Hematopoietic multipotent progenitor cell treated with erythropoietin and hydrocortisone succinate and interleukin-3 and kit ligand, for 8 days (in vitro differentiated cells): ENCODE measurements at places on chromosomes 12 and 14.

GRCh38 chr12:88219861-88220260 is 77.8 kb downstream of the TMTC3 start:
- DNase-seq = no peak

- DNase-seq = no peak
Observed at GRCh38 chr14:87492561-87492960, 500.4 kb downstream of the GALC start.

DNA sequence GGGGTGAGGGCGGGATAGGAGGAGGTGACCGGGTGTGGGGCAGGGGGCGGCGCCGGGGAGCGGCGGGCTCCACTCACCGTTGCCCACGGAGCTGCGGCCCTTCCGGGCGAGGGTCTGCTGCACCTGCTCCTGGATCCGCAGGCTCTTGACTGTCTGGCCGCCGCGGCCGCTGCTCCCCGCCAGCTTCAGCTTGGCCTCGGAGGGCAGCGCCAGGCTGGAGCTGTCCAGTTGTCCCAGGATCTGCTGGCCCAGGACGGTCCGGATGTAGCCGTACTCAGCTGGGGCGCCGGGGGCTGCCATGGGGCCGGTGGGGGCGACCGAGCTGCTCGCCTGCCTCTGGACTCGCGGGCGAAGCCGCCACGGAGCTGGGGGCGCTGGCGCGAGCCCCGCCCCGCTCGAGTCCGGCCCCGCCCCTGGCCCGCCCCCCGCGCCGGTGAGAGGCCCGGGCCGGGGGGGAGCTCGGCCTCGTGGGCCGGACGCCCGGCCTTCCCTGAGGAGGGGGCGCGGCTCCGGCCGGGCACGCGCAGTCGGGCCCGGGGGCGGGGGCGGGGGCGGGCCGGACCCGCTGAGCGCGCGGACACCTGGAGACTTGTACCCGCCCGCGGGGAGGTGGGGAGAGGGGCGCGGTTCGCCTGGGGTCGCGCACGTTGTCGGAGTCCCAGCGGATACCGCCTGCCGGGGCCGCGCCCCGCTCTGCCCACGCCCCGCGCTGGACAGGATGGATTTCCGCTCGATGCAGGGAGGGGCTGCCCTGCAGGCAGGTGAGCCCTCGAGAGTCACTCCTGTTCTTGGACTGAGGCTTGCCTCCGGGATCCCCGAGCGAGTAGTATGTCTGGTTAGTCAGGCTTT is at the start of gene PKP2:
TSS of gene PKP2 (minus strand) at position 346 of the 849 bp plus-strand sequence. CDS start at position 300, 46 bp downstream.
- no peak for DNase-seq

GRCh38 chr14:23436327-23437132 is 1.1 kb upstream of the MYH7 start:
- DNase-seq = no peak

DNA sequence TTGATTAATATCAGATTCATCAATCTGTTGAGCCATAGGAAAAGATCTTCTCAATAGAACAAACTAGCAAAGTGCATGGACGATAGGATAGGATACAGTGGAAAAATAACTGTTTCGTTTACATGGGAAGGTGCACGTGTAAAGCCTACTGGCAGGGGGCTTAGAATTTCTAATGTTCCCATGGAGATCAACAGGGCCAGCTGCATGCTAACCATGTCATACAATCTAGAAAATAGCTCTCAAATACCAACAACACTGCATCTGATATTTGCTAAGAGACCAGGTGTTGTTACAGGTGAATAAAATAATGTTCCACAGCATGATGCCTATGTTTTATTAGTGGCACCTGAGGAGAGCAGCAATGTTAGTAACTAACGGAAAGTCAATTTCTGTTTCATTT is 72.5 kb downstream of the ACSS3 start:
- DNase-seq = no peak

DNA sequence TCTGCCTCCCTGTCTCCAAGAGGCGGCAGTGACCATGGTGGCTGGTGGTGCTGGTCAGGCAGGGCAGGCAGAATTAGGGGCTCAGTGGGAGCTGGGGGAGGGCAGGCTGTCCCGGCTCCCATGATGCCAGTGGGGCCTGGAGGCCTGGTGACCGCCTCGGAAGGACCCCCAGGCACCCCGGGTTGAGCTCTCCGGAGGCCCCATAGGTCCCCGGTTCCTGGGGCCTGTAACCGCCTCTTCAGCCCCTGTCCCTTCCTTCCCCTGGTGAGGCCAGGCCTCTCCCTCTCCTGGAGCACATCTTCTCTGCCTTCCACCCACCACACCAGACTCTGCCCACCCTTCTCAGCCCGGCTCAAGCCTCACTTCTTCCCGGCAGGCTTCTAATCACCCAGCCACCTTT is 117.7 kb upstream of the GSC start:
- DNase-seq = no peak

DNA sequence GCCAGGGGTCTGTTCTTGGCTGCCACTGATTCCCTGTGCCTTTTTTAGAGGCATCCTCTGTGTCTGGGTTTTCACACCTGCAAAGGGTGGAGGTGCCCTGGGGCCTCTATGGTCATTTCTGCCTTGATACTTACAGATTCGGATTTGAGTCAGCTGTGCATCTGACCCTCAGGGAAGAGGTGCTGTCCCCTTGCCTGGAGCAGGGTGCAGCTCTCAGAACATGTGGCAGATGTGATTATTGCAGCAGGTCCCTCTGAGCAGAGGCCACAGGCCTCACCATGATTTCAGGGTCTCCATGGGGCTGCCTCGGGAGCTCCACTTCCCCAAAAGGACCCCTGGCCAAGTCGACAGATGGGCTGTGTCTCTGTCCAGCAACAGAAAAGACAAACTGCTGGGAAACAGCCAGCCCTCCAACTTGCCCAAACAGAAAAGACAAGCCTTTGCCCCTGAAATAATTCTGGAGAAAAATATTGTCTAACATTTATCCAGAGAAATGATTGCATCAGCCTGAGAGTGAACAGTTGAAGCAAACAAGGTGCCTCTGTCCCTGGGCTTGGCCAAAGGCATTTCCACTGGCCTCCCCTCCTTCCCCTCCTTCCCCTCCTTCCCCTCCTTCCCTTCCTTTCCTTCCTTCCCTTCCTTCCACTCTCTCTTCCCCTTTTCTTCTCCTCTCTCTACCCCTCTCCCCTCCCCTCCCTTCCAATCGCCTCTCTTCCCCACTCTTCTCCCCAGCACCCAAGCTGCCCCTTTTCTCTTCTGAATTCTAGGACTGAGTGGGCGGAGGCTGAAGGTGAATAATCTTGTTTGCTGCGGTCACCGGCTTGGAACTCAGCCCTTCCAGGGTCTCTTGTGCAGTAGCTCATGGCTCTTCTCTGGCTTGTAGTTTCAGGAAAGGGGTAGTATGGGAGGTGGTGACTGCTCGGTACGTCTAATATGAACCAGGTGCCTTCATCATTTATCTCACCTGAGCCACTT is 676 bp downstream of the SERPINA3 start:
- no peak for DNase-seq

DNA sequence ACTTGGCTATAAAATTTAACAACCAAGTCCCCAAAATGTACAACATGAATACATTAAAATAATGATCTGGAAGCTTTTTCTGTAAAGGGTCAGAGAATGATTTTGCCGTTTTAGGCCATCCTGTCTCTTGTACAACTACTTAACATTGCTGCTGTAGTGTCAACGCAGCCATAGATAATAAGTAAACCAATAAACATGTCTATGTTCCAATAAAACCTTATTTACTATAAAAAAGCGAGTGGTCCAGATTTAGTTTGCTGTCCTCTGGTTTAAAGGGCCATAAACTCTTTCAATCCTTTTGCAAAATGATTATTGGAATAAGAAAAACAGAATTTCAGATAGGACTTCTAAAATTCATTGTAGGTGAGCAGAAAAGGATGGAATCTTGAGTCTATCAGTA is 29.2 kb downstream of the SBNO1 start:
- no peak for DNase-seq

DNA sequence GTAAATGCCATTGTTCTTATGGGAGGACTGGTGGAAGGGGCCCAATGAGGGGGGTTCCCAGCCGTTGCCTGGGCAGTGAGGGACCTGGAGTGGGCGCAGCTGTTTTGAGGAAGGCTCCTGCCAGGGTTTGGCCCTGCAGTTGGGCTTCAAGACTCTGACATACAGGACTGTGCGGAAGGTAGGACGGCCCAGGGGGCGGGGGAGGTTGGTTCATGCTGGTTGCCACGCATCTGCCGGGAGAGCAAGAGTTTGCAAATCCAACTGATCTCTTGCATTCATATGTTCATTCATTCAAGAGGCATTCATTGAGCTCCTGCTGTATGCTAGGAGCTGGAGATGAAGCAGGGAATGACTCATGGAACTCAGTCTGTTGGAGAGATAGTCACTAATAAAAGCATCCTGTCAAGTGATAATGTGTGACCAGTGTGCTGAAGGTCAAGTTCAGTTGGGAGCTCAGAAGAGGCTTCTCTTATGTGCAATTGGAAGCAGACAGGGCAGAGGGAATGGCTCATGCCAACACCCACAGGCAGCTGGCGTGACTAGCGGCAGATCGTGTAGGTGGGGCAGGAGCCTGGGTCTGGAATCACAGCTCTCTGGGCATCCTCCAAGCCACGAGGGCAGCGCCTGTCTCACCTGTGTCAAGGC is 7.8 kb downstream of the SH2B3 start:
- DNase-seq = peak; percentile 33

GRCh38 chr12:450438-450837 is 9.3 kb upstream of the B4GALNT3 start:
- DNase-seq = peak; percentile 80

DNA sequence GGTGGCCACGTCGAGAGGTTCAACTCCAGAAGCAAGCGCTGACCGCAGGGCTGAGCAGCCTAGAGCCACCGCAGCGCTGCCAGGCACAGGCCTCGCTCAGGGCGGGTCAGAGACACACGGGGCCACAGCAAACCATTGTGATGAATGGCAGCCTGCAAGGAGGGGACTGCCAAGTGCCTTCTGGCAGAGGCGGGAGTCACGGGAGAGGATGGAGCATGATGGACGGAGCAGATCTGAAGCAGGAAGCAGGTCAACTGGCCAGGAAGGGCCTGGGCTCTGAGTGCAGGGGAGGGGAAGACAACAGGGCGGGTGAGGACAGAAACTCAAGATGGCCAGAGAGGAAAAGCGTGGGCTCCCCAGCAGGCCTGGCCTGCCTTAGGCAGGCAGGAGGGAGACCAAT is 49.8 kb downstream of the CDC42BPB start:
- no peak for DNase-seq

DNA sequence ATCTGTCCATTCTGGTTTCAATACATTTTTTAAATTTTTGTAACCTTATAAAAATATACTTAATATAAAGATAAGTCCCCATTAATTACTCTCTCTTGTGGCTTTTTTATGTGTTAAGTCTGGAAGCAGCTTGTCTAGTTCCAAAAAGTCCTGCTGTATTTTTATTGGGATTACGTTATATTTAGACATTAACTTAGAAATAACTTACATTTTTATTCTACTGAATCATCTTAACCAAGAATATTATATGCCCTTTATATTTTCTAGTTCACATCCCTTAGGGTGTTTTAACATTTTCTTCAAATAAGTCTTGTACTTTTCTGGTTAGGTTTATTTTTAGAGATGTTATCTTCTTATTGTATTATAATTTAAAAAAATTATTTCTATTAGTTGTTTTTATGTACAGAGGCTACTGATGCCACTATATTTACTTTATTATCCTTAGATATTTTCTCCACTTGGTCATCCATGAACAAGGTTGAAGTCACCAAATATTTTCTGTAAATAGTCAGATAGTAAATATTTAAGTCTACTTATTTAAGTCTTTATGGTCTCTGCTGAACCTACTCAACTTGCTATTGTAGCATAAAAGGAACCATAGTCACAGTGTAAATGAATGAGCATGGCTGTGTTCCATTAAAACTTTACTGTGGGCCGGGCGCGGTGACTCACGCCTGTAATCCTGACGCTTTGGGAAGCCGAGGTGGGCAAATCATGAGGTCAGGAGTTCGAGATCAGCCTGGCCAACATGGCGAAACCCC is 132.4 kb upstream of the NEDD1 start:
- no peak for DNase-seq

- DNase-seq = peak; percentile 32
Observed at GRCh38 chr14:101442451-101442850, 118.8 kb upstream of the DIO3 start.

DNA sequence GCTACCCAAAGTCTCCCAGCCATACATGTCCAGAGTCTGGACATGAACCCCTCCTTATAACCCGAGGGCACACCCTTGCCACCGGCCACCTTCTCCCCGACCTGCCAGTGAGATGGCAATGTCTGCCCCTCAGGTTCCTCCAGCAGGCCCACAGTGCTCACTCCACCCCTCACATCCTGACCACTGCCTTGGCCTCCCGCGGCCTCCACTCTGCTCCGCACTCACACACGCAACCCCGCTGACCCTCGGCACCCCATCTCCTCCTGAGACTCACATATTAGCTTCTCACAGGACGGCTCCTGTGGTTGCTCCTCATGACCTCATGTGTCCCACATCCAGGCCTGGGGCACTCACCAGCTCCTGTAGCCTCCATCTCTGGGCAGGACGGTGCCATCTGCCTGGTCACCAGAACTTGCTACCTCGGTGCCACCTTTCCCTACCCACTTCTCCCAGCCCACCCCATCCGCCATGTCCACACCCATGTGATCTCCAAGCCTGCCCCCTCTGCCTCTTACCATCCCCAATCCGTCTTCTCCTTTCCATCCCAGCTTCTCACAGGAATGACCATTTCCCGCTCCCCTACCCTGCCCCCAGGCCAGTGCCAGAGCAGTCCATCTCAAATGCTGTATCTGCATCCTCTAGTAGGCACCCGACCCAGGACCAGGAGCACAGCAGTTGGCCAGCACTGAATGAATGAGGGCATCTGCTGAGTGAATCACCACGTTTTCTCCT is 198.6 kb upstream of the DIO3 start:
- DNase-seq = no peak

DNA sequence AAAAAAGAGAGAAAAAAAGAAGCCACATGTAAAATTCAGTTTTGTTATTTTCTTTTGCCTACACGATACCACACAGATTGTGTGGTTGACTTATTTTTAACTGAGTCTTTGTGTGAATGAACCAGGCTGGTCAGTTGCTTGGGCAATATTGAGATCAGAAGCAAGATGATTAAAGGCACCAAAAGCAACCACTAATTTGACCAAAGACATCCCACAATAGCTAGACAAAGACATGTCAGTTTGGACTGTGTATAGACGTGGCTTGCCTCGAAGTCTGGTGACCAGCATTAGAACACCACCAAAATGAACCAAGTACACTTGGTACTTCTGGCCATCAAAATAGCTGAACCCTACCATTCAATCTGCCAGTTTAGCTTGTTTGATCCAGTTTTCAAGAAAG is 340.6 kb upstream of the TBX3 start:
- no peak for DNase-seq

GRCh38 chr12:96489392-96490056 is at the start of gene CFAP54:
TSS of gene CFAP54 (plus strand) at chr12:96489577. CDS start at chr12:96489610, 33 bp downstream.
- DNase-seq = peak; percentile 94

- DNase-seq = peak; percentile 39
Observed at GRCh38 chr12:1591034-1591433, 3.3 kb downstream of the FBXL14 start.

DNA sequence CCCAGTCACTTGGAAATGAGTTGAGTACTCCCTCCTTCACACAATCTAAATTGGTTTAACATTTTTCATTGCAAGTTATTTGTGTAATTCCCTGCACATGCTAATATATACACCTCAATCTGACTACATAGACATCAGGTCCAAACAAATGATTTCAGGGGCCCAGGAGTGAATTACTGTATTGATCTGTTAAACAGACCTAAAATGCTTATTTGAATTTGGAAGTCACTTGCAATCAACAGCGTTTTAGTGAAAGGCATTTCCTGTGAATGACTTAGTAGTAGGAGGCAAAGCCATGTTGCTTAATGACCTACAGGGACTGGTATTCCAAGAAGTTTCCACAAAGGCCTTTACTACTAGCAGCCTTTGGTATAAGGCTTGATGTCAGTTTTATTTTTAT is 22.6 kb upstream of the SLC15A5 start:
- DNase-seq = no peak
